ENCODE measurements at places on chromosomes 12 and 14. TPM values are rescaled to one million over a fixed set of nuclear protein-coding genes. Genes with fewer than 3 reads are reported as not detected.

Gene PHLDA1
- 50.3 TPM for total RNA-seq

DNA sequence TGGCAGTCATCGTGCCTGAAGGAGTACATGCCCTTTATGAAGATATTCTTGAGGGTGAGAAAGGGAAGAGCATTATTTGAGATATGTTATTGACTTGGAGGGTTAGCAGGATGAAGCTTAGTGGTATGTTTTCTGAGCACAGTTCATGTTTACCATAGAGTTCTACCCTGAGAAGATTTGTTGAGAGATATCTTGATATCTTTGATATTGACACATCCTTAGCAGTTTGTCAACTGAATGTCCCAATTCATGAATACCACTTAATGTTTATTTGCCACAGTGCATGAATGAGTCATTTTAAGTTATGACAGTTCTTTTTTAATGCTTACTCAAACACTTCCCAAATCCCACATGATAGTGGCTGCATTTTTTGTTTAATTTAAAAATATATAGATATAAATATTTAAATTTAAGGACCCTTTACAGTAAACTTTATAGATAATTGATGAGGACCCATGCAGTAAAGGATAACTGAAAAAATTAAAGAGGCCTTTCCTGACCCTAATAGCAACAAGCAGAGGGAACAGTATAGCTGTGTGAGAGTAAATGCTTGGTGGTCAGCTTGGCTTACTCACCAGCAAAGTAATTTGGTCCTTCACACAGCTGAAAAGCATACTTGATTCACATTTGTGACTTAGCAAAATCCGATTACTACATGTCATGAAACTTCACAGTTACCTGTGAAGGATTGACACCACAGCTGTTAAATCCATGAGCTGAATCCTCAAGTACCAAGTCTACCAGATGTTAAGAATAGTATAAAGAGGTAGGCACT lies 25.8 kb downstream of the SLC39A9 start:
- no peaks in the 10 kb centered on the region for H3K27me3 ChIP-seq
- H3K4me3 ChIP-seq = no peak overlapping the region
- H3K27ac ChIP-seq = no peak overlapping the region

GRCh38 chr12:65655074-65655493 lies 169.2 kb upstream of the HMGA2 start:
- no peak overlapping the region for H3K27ac ChIP-seq
- DNase-seq = no peak
- no peaks in the 10 kb centered on the region for H3K36me3 ChIP-seq
- H3K4me3 ChIP-seq = no peak overlapping the region
- H3K4me1 ChIP-seq = peaks cover 7% of the 10 kb centered on the region

Gene MTRFR
- 11.6 TPM for total RNA-seq

Gene FKBP3
- 78.3 TPM for total RNA-seq

GRCh38 chr12:111645433-111645832 lies 40.3 kb downstream of the BRAP start:
- peaks cover 17% of the 10 kb centered on the region for H3K36me3 ChIP-seq
- no peaks in the 10 kb centered on the region for H3K27me3 ChIP-seq
- no peaks in the 10 kb centered on the region for H3K4me1 ChIP-seq
- H3K4me3 ChIP-seq = no peak overlapping the region

DNA sequence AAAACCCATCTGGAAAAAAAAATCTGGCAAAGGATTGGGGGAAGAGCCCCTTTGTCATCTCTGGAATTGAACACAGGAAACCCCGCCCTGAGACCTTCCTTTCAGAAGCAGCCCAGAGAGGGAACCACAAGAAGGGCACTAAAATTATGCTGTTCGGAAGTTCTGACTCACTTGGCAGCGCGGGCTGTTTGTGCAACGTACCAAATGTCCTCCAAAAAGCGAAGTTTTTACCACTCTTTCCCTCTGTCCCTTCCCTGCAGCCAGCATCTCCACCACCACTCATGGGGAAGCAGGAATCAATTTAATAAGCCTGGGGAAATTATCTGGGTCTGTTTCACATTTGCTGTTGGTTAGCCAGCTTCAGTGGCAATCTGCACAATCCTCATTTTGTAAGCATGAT lies 3.2 kb upstream of the SYNE3 start:
- DNase-seq = no peak
- H3K4me3 ChIP-seq = no peak overlapping the region
- peaks cover 8% of the 10 kb centered on the region for H3K4me1 ChIP-seq
- H3K27ac ChIP-seq = no peak overlapping the region
- peaks cover 8% of the 10 kb centered on the region for H3K27me3 ChIP-seq

- H3K27ac ChIP-seq = peak overlapping the region; percentile 36
- H3K4me1 ChIP-seq = peaks cover 8% of the 10 kb centered on the region
- H3K27me3 ChIP-seq = no peaks in the 10 kb centered on the region
- DNase-seq = no peak
- no peak overlapping the region for H3K4me3 ChIP-seq
Observed at GRCh38 chr14:59161561-59162175, 26.8 kb upstream of the DAAM1 start.

DNA sequence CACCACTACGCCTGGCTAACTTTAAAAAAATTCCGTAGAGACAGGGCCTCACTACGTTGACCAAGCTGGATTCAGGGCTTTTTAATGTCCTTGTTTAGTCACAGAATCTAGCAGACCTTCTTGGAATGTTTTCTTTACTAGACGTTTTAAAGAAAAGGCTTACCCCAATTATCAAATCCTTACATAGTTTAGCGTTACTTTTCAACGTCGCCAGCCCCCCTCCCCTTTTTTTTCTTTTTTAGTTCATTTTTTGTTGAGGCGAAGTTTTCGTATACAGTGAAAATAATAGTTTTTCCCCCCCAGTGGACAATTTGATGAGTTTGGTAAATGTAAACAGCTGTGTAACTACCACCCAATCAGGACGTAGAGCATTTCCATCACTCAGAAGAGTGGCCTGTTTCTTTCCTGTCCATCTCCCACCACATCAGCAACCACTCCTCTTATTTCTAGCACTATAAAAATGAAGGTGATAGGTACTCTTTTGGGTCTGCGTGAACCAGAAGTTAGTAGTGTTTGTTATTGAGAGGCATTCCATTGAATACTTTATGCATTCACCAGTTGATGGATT lies 753 bp upstream of the DLGAP5 start:
- no peaks in the 10 kb centered on the region for H3K27me3 ChIP-seq
- no peak overlapping the region for H3K27ac ChIP-seq
- no peaks in the 10 kb centered on the region for H3K36me3 ChIP-seq
- no peak overlapping the region for H3K4me3 ChIP-seq
- peaks cover 21% of the 10 kb centered on the region for H3K4me1 ChIP-seq

DNA sequence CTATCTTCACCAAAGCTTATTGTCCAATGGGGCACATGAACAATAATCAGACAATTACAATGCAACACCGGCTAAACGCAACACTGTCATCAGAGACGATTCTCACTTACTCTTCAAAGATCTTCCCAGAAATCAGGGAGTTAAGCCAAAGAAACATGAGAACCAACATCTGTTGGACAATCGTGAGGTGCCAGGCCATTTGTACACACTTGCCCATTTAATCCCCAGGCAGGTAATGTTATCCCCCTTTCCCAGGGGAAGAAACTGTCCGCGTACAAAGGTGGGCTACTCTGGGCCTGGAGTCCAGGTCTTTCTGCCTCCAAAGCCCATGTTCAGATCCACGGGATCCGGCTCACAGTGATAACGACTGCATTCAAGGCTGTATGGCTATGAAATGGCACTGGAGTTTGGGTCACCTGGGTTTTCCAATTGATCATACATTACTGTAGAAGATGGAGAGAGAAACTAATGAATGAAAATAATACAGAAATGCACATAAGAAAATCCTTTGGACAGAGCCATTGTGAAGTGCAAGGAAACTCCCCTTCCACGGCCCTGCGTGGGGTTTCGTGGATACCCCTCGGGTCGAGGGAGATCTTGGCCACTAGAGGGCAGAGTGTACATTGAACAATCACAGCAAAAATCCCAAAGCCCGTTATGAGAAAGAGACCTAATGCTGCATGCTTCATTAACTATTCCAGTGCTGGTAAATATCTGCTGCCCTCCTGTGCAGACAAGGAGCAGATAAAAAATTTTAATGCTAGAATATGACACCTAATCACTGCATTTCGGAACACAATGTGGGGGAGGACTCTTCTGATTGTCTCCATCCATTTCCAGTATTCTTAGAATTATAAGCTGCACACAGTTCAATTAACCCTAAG lies 111.4 kb downstream of the EGLN3 start:
- peaks cover 13% of the 10 kb centered on the region for H3K4me1 ChIP-seq
- no peaks in the 10 kb centered on the region for H3K27me3 ChIP-seq
- H3K27ac ChIP-seq = no peak overlapping the region

- H3K4me3 ChIP-seq = no peak overlapping the region
- H3K27me3 ChIP-seq = peaks cover 10% of the 10 kb centered on the region
- H3K27ac ChIP-seq = no peak overlapping the region
- DNase-seq = no peak
Observed at GRCh38 chr12:6082613-6083012, 41.9 kb downstream of the VWF start.

DNA sequence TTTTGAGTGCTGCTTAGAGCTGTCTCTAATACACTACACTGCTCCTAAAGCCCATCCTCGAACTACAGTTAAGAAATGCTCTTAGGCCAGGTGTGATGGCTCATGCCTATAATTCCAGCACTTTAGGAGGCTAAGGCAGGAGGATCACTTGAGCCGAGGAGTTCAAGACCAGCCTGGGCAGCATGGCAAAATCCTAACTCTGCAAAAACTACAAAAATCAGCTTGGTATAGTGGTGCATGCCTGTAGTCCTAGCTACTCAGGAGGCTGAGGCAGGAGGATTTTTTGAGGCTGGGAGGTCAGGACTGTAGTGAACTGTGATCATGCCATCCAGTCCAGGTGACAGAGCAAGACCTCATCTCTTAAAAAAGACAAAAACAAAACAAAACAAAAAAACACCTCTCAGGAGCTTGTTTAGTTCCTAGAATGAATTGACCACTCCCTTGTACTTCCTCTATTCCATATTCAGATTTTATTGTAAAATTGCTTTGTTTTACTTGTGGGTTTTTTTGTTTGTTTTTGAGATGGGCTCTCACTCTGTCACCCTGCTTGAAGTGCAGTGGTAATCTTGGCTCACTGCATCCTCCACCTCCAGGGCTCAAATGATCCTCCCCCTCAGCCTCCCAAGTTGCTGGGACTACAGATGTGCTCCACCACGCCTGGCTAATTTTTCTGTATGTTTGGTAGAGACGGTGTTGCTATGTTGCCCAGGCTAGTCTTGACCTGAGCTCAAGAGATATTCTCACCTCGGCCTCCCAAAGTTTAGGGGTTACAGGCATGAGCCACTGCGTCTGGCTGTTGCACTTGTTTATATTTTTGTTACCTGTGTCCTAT lies 13.6 kb downstream of the MDM2 start:
- peaks cover 21% of the 10 kb centered on the region for H3K36me3 ChIP-seq
- no peaks in the 10 kb centered on the region for H3K27me3 ChIP-seq
- DNase-seq = no peak
- H3K27ac ChIP-seq = no peak overlapping the region
- no peaks in the 10 kb centered on the region for H3K4me1 ChIP-seq

- peak overlapping the region; percentile 90 for H3K27ac ChIP-seq
- DNase-seq = peak; percentile 32
- no peak overlapping the region for H3K4me3 ChIP-seq
- no peaks in the 10 kb centered on the region for H3K36me3 ChIP-seq
Observed at GRCh38 chr12:3928538-3929184, 55.5 kb upstream of the PARP11 start.

DNA sequence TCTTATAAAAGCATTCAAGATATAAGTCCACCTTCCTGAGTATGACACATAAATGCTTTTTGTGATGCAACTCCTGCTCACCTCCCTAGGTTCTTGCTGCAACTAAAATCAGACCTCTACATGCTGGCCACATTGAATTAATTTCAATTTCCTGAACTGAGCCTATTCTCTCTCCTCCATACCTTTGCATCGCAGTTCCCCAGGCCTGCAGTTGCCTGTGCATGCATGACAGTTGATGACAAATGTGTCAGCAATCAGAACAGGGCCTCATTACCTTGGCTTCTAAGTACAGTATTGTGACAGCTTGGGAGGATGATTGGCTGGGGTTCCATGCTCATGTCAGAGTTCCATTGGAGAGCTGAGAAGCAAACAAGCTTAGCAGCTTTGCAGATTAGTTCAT lies 3.9 kb upstream of the TM7SF3 start:
- no peak for DNase-seq
- peak overlapping the region; percentile 54 for H3K27ac ChIP-seq
- H3K27me3 ChIP-seq = peaks cover 10% of the 10 kb centered on the region
- no peaks in the 10 kb centered on the region for H3K36me3 ChIP-seq
- peaks cover 47% of the 10 kb centered on the region for H3K4me1 ChIP-seq
